ENCODE measurements at places on chromosomes 1 and 21.

GRCh38 chr1:224894915-224895314, 34.6 kb upstream of the DNAH14 start:
- DNase-seq, result no peak

DNA sequence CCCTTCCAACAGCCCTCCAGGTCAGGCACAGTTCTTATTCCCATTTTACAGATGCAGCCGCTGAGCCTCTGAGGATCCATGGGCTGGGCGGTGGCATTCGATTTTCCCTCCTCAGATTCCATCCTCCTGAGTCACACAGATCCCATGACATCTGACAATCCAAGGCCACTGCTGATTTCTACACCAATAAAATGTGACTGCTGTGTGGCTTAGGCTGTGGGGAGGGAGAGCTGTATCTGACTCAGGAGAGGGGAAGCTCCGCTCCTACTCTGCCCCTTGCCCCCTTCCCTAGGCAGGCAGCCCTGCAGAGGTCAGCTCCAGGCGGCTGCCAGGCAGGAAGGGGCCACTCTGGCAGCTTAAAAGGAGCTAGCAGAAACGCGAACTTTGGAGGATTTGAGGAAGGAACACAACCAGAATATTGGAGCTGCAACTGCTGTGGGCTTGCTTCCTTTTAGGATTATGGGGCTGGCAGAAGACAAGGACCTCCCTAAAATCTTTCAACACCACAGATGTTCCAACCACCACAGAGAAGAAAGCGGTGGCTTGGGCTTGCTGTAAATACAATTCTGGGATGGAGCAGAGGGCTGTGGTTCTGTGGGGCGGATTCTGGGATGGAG, 50.0 kb downstream of the MRPL37 start:
- no peak for DNase-seq

DNA sequence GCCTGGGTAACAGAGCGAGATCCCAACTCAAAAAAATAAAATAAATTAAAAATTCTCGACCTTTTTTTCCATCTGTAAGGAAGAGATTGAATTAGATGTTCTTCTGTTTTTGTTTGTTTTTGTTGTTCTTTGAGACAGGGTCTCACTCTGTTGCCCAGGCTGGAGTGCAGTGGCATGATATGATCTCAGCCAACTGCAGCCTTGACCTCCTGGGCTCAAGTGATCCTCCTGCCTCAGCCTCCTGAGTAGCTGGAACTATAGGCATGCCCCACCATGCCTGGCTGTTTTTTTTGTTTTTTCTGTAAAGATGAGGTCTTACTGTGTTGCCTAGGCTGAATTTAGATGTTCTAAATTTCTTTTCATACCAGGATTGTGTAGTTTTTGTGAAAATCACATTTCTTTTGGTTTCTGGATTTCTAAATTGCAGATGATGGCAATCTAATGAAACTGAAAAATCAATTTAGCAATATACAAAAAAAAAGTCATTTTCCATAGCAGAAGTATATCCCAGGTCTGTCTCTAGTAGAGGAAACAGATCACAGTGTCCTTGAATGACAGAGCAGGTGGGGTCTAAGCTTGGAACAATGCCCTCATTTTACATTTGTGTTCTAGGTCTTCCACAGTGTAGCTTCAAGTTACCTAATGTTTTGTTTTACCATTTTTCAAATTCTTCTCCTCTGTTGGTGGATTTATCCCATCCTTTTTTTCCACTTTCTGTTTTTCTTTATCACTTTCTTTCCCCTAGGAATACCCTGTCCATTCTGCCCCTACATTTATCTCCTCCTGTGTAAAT, 20.3 kb downstream of the ZYG11A start:
- DNase-seq, result no peak

DNA sequence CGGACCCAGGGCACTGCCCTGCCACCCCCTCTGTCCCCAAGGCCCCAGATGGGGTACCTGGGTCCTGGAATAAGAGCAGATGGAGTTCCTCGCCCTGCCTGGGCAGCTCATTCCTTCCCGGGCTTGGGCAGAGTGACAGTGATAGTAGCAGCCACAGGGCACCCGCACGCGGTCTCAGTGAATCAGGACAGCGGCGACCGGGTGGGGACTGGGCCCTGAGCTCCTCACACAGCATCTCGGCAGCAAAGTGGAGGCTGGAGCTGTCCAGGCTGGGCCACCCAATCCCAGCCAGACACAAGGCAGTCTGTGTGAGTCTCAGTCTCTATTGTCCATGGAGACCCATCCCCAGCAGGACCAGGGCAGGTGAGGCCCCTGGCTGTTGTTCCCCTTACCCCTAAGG, 37.4 kb upstream of the CCDC27 start:
- no peak for DNase-seq

DNA sequence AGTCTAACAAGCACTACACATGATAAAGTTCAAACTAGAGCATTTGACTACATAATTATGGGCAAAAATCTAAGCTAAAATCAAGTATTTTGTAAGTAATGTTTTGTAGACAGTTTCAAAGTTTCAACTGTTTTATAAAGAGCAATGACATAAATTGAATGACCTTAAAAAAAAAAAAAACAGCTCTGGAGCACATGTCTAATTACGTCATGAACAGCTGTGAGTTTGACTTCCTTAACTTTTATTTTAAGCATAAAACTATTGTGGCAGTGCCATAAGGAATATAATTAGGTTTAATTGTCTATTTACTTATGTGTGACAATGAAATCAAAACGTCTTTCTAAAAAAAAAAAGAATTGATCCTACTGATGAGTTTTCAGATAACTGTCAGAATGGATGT, 272.5 kb upstream of the LRRC7 start:
- DNase-seq, result no peak

GRCh38 chr1:116411784-116412479, 38.9 kb downstream of the ATP1A1 start:
- DNase-seq, result no peak

- DNase-seq, result no peak
Observed at GRCh38 chr1:55311057-55311641, 96.0 kb upstream of the USP24 start.

- DNase-seq, result no peak
Observed at GRCh38 chr1:10338047-10338446, 60.8 kb upstream of the PGD start.

GRCh38 chr1:34844252-34844634, 15.3 kb downstream of the SMIM12 start:
- no peak for DNase-seq

DNA sequence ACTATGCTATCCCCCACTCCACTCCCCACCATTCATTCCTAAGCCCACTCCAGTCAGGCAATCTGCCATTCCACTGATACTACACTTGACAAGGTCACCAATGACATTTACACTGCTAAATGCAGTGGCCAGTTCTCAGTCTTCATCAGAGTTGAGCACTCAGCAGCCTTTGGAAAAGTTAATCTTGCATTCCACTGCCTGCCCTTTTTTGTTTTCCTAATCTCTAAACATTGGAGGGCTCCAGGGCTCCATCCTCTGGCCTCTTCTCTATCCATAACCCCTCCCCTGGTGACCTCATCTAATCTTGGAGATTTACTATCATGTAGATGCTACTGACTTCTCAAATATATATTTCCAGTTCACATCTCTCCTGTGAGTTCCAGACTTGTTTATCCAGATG, 70.9 kb upstream of the S1PR1 start:
- DNase-seq, result no peak

GRCh38 chr1:51564124-51564523, 45.1 kb upstream of the EPS15 start:
- no peak for DNase-seq

DNA sequence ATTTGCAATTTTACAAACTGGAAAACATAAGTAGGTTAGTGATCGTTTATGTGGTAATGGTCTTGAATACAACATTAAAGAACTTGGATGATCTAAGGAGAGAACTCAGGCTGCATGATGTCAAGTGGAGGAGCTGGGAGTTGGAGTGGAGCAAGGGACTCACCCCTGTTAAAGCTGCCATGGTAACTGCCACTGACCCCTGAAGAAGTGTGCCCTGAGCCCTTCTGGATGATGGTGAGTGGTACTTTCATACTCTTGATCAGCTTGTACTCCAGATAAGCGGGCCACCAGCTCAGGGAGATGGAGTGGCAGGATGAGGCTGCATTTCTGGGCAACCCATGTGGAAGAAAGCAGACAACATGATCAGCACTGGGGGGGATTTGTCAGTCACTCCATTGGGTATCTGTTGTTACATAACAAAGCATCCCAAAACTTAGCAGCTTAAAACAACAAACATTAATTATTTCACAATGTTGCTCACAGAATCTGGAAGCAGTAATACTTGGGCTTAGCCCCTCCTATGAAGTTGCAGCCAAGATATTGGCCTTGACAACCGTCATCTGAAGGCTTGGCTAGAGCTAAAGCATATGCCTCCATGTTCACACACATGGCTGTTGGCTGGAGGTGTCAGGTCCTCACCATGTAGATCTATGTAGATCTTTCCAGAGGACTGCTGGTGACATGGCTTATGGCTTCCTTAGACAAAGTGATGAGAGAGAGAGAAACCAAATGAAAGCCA, 213.8 kb downstream of the DUSP10 start:
- no peak for DNase-seq

GRCh38 chr21:45512626-45513002, 29.6 kb downstream of the SLC19A1 start:
- no peak for DNase-seq

GRCh38 chr1:38153066-38153777, 106.6 kb upstream of the POU3F1 start:
- no peak for DNase-seq

DNA sequence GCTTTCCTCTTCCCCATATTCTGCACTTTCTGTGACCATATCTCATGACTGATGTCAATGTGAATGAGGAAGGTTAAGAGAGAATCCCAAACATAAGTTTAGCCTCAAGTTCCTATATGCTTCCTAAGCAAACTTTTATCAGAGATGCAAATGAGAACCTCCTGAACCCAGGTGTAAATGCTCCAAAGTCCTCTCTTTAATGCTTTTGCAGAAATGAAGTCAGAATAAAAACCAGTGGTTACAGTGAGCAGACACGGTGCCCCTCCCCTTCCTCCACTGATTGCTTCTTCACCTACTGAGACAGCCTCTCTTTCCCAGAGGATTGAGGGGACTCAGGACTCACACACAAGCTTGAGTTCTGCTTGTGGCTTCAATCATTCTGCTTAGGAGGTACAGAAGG, 11.6 kb upstream of the PIGC start:
- no peak for DNase-seq

- peak; percentile 52 for DNase-seq
Observed at GRCh38 chr1:185170291-185170848, 13.4 kb downstream of the SWT1 start.

DNA sequence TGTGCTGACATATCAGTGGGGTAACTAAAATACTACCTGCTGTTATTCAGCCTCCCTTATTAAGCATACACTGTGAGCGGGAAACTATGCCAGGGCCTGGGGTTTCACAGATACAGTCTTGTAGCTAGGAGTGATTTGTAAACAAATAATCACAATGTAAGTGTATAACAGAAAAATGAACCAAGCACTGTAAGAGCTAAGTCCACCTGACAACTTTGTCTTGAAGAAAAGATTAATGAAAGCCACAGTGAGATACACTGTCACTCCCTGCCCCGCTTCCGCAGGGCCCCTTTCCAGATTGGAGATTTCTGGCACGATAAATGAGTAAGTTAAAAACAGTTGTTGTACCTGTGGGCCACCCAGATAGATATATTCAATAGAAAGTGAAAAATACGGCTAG, 4.8 kb downstream of the RCAN3 start:
- DNase-seq, result peak; percentile 20

DNA sequence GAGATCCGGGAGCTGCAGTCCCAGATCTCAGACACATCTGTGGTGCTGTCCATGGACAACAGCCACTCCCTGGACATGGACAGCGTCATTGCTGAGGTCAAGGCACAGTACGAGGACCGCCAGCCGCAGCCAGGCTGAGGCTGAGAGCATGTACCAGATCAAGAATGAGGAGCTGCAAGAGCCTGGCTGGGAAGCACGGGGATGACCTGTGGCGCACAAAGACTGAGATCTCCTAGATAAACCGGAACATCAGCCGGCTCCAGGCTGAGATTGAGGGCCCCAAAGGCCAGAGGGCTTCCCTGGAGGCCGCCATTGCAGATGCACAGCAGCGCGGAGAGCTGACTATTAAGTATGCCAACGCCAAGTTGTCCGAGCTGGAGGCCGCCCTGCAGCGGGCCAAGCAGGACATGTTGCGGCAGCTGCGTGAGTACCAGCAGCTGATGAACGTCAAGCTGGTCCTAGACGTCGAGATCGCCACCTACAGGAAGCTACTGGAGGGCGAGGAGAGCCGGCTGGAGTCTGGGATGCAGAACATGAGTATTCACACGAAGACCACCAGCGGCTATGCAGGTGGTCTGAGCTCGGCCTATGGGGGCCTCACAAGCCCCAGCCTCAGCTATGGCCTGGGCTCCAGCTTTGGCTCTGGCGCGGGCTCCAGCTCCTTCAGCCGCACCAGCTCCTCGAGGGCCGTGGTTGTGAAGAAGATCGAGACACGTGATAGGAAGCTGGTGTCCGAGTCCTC, 25.5 kb downstream of the ETV3L start:
- DNase-seq, result no peak
